ENCODE measurements at places on chromosomes 5 and 9. TPM values are rescaled to one million over a fixed set of nuclear protein-coding genes. Genes with fewer than 3 reads are reported as not detected.

POLR1E gene
- 27.7 TPM for polyA plus RNA-seq

CCDC192 gene
- polyA plus RNA-seq = 0.79 TPM

SPATA31A3 gene
- polyA plus RNA-seq = not detected

RNF180 gene
- polyA plus RNA-seq = 2.5 TPM

CTXN3 gene
- polyA plus RNA-seq = not detected

SLC6A18 gene
- not detected for polyA plus RNA-seq

Data from adipose tissue (tissue), 3 donors.